ENCODE measurements at places on chromosomes 11 and 22. TPM values are rescaled to one million over a fixed set of nuclear protein-coding genes. Genes with fewer than 3 reads are reported as not detected.

Gene MLC1
- total RNA-seq, result not detected

Gene PLEKHB1
- 0.85 TPM for total RNA-seq

Gene PKP3
- total RNA-seq, result 39.8 TPM

Gene MOGAT2
- not detected for total RNA-seq

Gene SCGB1C1
- total RNA-seq, result not detected

Gene AQP11
- 2.6 TPM for total RNA-seq

Gene OR52E2
- not detected for total RNA-seq

Gene TSSK2
- total RNA-seq, result not detected

Gene SCGB1A1
- not detected for total RNA-seq

Gene OOSP1
- not detected for total RNA-seq

Gene BLID
- total RNA-seq, result not detected

Gene P2RY6
- 10.8 TPM for total RNA-seq

Gene MUC2
- 0.93 TPM for total RNA-seq

Gene CASP12
- not detected for total RNA-seq

Gene FIBIN
- not detected for total RNA-seq

Gene MOV10L1
- total RNA-seq, result not detected

Gene OR51I2
- total RNA-seq, result not detected

Gene MS4A6A
- total RNA-seq, result not detected

Gene PRODH
- 0.89 TPM for total RNA-seq

Gene PYGM
- 0.30 TPM for total RNA-seq

Gene IGSF9B
- total RNA-seq, result 0.54 TPM

Gene GUCY1A2
- 0.07 TPM for total RNA-seq
